Esophagus muscularis mucosa (tissue), 4 donors: ENCODE measurements at places on chromosomes 11 and 22. TPM values are rescaled to one million over a fixed set of nuclear protein-coding genes. Genes with fewer than 3 reads are reported as not detected.

The LDHAL6A gene
- not detected for total RNA-seq

The HPX gene
- 0.50 TPM for total RNA-seq

The PPM1F gene
- total RNA-seq, result 30.3 TPM

The OR5A2 gene
- not detected for total RNA-seq

The NDUFA6 gene
- 73.3 TPM for total RNA-seq

- DNase-seq, result no peak
- H3K36me3 ChIP-seq, result no peaks in the 10 kb centered on the region
- no peak overlapping the region for H3K4me3 ChIP-seq
- H3K4me1 ChIP-seq, result no peaks in the 10 kb centered on the region
- H3K27ac ChIP-seq, result no peak overlapping the region
Observed at GRCh38 chr11:28009996-28010395, 98.0 kb downstream of the KIF18A start.

DNA sequence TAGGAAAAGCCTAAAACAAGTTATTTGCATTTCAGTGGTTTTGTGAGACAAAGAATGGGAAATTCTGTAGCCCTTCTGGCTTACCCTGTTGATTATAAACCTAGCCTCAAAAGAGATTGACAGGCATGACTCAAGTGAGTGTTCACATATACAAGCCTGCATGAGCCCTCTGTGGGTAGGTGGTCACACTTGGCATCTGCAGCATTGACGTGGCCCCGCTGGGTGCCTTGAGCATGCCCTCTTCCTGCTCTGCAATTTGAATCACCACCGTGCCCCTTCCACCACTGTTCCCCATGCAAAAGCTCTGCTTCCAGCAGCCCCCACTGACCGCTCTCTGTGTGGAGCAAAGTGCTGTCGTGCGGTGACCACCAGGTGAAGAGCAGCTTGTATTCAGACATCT lies 21.0 kb upstream of the ADSL start:
- H3K27me3 ChIP-seq, result no peaks in the 10 kb centered on the region
- H3K27ac ChIP-seq, result no peak overlapping the region
- no peak for DNase-seq
- no peak overlapping the region for H3K4me3 ChIP-seq
- peaks cover 33% of the 10 kb centered on the region for H3K4me1 ChIP-seq
- H3K36me3 ChIP-seq, result peaks cover 32% of the 10 kb centered on the region

DNA sequence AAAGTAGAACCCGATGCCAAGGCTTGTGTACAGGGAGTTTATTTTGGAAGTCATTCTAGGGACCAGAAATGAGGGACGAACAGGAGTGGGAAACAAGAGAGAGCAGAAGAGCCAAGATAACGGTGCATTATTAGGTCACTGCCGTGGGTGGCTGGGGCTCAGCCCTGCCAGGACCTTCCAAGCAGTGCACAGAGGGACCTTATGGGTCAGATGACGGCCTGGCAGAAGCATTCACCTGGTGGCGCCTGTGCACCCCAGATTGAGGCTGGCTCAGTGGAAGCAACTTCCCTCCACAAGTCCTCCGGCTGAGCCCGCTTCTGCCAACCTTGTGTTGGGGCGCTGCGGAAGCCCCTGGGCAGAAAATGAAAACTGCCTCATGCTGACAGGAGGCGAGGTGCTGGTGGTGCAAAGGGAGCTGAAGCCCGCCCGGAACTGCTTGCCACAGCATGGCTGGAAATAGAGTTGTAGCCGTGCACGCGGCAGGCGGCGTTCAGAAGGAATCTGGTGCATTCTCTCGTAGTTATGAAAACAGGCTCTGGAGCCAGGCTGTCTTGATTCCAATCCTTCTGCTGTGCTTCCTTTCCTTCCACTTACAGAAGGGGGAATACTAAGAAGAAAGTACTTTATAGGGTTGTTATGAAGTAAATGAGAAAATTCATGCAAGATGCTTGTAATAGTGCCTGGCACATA lies 22.2 kb upstream of the TP53I11 start:
- H3K4me3 ChIP-seq, result no peak overlapping the region
- no peaks in the 10 kb centered on the region for H3K27me3 ChIP-seq
- DNase-seq, result no peak
- H3K4me1 ChIP-seq, result peaks cover 3% of the 10 kb centered on the region
- no peak overlapping the region for H3K27ac ChIP-seq

DNA sequence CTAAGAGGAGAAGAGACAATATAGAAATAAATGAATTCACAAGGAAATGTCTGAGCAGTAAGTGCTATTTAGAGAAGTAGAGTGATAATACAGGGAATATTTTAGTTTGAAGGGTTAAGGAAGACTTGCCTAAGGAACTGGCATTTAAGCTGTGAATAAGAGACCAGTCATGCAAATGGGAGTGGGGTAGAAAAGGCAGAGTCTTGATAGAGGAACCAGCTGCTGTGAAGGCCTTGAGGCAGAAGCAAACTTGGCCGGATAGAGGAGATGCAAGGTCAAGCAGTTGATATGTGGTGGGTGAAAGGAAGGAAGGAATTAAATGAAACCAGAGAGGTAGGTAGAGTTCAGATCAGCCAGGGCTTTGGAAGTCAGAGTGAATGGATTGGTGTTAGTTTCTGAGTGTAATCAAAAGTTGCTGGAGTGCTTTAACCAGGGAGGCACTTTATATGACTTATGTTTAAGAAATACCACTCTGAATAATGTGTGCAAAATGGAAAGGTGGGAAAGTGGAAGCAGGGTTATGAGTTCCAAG lies 198.4 kb upstream of the SESN3 start:
- no peak overlapping the region for H3K27ac ChIP-seq
- no peaks in the 10 kb centered on the region for H3K36me3 ChIP-seq
- H3K27me3 ChIP-seq, result no peaks in the 10 kb centered on the region
- no peaks in the 10 kb centered on the region for H3K4me1 ChIP-seq
- no peak overlapping the region for H3K4me3 ChIP-seq

GRCh38 chr11:9675691-9676090 lies 11.8 kb downstream of the SWAP70 start:
- H3K36me3 ChIP-seq, result no peaks in the 10 kb centered on the region
- no peak for DNase-seq
- peaks cover 41% of the 10 kb centered on the region for H3K4me1 ChIP-seq
- no peak overlapping the region for H3K27ac ChIP-seq

DNA sequence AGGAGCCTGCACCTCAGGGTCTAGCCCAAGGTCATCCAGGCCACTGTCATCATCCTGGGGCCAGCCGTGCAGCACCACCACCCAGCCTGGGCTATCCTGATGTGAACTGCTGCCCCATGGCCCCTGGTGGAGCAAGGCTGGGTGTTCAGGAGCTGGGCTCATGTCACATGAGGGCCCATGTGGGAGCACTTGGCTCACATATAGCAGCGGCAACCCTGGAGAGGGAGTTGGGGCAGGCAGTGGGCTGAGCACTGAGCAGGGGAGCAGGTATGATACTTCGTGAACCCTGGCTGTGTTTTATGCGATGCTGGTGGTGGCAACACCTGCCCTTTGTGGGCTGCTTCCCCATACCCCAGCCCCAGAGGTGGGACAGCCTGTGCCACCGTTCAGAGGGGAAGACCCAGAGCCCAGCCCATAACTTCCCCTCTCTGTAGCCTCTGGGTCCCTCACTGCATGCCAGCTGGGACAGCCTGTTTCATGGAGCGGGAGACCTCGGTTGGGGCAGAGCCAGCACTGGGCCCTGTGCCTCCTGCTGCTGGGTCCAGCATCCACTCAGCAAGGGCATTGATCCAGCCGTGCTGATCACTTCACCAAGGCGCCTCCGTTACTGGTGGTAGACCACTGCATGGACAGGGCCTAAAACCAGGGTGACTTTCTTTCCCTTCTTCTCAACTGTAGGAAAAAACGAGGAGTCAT lies 62.5 kb upstream of the SUSD2 start:
- no peaks in the 10 kb centered on the region for H3K27me3 ChIP-seq
- no peaks in the 10 kb centered on the region for H3K4me1 ChIP-seq
- no peak overlapping the region for H3K27ac ChIP-seq
- no peak for DNase-seq
- no peak overlapping the region for H3K4me3 ChIP-seq
- peaks cover 98% of the 10 kb centered on the region for H3K36me3 ChIP-seq

DNA sequence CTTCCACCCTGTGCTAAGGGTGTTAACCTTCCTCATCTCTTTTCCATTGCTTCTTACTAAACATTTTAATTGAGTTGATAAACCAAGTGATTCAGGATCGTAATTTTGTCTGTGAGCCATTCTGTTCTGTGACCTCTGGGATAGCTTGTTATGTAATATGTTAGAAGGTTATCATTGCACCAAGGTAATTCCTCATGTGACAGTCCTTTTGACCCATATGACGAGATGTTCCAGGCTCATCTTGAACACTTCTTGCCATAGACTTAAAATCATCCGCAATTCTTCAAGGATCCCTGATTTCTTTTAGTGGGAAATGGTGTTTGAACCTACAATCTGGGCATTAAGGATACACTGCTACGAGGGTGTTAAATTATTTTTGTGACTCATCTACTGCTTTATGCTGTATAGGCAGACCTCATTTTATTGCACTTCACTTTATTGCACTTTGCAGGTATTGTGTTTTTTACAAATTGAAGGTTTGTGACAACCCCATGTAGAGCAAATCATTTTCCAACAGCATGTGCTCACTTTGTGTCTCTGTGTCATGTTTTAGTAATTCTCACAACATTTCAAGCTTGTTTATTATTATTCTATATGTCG lies 19.0 kb upstream of the MPZL2 start:
- H3K27ac ChIP-seq, result no peak overlapping the region
- peaks cover 10% of the 10 kb centered on the region for H3K27me3 ChIP-seq
- no peak for DNase-seq

GRCh38 chr11:126426106-126426505 lies 70.6 kb downstream of the ST3GAL4 start:
- no peak for DNase-seq
- H3K27me3 ChIP-seq, result no peaks in the 10 kb centered on the region
- H3K36me3 ChIP-seq, result no peaks in the 10 kb centered on the region
- no peak overlapping the region for H3K27ac ChIP-seq
- no peak overlapping the region for H3K4me3 ChIP-seq

GRCh38 chr11:76238551-76238950 lies 32.2 kb upstream of the WNT11 start:
- H3K36me3 ChIP-seq, result no peaks in the 10 kb centered on the region
- no peaks in the 10 kb centered on the region for H3K27me3 ChIP-seq
- no peak overlapping the region for H3K27ac ChIP-seq
- H3K4me1 ChIP-seq, result peaks cover 20% of the 10 kb centered on the region
- no peak overlapping the region for H3K4me3 ChIP-seq
